Upper lobe of left lung (tissue), 6 donors: ENCODE measurements at places on chromosomes 2 and 18. TPM values are rescaled to one million over a fixed set of nuclear protein-coding genes. Genes with fewer than 3 reads are reported as not detected.

The IL18RAP gene
- total RNA-seq = 8.4 TPM

The OTOS gene
- not detected for total RNA-seq

The IL1RL1 gene
- 48.3 TPM for total RNA-seq

The ECEL1 gene
- 0.14 TPM for total RNA-seq

The RNF152 gene
- 14.6 TPM for total RNA-seq

The DCDC2C gene
- not detected for total RNA-seq

The KATNAL2 gene
- 12.6 TPM for total RNA-seq

The PCARE gene
- total RNA-seq = 0.67 TPM
